ENCODE measurements at places on chromosomes 1 and 21.

DNA sequence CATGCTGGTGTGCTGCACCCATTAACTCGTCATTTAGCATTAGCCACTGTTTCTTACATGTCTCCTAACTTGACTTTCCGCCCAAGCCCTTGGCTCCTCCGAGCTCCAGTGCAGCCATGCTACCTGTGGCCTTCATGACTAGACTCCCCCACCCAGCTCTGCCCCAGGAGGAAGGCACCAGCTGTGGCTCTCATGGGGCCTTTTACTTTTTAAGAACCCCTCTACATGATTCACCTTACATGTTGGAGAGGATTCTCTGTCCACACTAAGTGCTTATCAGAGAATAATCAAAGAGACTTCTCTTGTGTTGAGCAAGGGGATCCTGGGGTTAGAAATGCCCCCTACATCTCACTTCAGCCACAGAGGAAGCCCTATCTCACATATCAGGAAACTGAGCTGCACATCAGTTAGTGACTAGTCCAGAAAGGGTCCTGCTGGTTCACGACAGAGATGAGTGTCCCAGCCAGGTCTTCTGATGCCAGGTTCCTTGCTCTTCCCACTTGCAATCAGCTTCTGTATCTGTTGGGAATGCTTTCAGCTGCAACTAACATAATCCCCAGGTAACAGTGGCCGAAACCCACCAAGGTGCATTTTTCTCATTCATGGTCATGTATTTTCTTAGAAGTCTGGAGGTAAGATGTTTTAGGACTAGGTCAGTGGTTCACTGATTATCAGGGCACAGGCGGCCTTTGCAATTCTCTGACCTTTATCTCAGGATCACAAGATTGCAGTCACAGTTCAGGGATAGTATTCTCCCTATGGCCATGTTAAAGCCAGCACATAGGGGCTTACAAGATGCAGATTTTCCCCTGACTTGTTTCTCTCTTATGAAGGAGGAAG is 45.9 kb downstream of the KLHDC7A start:
- no peaks in the 10 kb centered on the region for H3K4me1 ChIP-seq
- H3K36me3 ChIP-seq = no peaks in the 10 kb centered on the region
- H3K4me3 ChIP-seq = no peak overlapping the region
- H3K27ac ChIP-seq = no peak overlapping the region
- no peak for DNase-seq
- peaks cover 9% of the 10 kb centered on the region for H3K27me3 ChIP-seq

DNA sequence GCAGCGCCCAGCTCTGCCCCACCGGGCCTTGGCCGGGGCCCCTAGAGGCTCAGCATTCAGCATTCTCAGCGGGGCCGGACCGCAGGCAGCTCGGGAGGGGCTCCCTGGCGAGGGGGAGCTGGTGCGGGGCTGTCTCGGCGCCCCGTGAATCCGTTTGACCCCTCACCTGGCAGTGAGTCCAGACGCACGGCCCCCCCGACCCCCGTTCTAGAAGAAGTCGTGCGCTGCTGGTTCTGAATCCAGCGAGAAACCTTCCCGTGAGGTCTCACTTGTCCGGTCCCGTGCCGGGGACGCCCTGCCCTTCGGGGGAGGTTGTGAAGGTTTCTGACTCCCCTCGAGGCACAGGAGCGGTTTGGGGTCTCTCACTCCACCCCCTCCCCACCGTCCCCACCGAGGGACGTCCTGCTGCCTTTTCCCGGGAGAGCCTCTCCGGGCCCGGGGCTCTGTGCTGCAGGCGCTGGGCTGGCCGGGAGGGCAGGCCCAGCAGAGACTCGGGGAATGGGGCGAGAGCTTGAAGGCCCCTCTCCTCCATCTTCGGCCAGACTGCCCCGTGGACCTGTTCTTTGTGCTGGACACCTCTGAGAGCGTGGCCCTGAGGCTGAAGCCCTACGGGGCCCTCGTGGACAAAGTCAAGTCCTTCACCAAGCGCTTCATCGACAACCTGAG is 655 bp downstream of the COL6A1 start:
- H3K36me3 ChIP-seq = no peaks in the 10 kb centered on the region
- no peak overlapping the region for H3K4me3 ChIP-seq
- H3K27ac ChIP-seq = no peak overlapping the region
- no peak for DNase-seq

DNA sequence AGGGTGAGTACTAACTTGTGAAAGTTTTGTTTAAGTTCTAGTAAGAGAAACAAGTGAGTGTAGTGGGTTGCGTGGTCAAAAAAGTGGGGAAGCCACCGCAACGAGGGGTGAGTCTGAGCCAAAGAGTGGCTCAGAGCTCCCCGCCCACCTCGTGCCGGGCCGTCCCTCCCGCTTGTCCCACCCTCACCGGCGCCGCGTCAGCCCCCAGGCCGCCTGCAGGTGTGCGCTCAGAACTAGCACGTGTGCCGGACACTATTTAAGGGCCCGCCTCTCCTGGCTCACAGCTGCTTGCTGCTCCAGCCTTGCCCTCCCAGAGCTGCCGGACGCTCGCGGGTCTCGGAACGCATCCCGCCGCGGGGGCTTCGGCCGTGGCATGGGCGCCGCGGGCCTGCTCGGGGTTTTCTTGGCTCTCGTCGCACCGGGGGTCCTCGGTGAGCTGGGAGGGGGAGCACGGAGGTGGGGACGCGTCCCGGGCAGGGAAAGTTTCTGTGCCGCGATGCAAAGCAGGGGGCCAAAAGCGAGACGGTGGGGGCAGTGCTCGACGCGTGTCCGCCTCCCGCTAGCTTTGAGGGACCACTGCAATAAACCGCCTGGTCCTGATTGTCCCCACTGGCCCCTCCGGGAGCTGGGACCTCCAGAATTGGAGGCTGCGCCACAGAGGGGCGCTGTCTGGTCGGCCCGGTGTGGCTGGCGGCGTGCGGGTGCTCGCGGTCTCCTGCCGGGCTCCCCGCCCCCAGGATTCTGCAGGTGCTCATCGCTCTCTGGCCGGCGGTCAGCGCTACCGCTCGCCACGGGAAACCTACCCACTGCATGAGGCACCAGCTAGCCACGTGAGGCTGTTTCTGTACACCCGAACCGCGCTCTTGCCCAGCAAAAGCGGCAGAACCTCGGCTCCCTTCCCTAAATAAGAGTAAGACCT is at the start of gene CR2:
Gene CR2, plus strand, starts transcription at position 283 of the 919 bp plus-strand sequence. Its CDS starts 91 bp downstream, at position 374.
- H3K4me1 ChIP-seq = peaks cover 17% of the 10 kb centered on the region

- no peak overlapping the region for H3K4me3 ChIP-seq
- no peak overlapping the region for H3K27ac ChIP-seq
- peaks cover 22% of the 10 kb centered on the region for H3K36me3 ChIP-seq
- H3K4me1 ChIP-seq = peaks cover 48% of the 10 kb centered on the region
- DNase-seq = peak; percentile 36
These were observed 4.9 kb downstream of the RGS1 start for GRCh38 chr1:192580351-192580962.

GRCh38 chr1:5769760-5770159 is 222.5 kb downstream of the NPHP4 start:
- H3K4me1 ChIP-seq = peaks cover 2% of the 10 kb centered on the region
- H3K27ac ChIP-seq = no peak overlapping the region
- no peaks in the 10 kb centered on the region for H3K36me3 ChIP-seq
- DNase-seq = no peak

GRCh38 chr21:42225571-42226155 is 6.7 kb downstream of the ABCG1 start:
- H3K4me1 ChIP-seq = peaks cover 52% of the 10 kb centered on the region
- no peak for DNase-seq
- no peak overlapping the region for H3K4me3 ChIP-seq
- H3K27me3 ChIP-seq = no peaks in the 10 kb centered on the region

- no peak for DNase-seq
- H3K4me3 ChIP-seq = no peak overlapping the region
These were observed 31.6 kb upstream of the ETS2 start for GRCh38 chr21:38774152-38774551.

GRCh38 chr1:221845650-221846371 is 103.9 kb upstream of the DUSP10 start:
- H3K36me3 ChIP-seq = no peaks in the 10 kb centered on the region
- H3K4me3 ChIP-seq = no peak overlapping the region
- peaks cover 13% of the 10 kb centered on the region for H3K4me1 ChIP-seq

DNA sequence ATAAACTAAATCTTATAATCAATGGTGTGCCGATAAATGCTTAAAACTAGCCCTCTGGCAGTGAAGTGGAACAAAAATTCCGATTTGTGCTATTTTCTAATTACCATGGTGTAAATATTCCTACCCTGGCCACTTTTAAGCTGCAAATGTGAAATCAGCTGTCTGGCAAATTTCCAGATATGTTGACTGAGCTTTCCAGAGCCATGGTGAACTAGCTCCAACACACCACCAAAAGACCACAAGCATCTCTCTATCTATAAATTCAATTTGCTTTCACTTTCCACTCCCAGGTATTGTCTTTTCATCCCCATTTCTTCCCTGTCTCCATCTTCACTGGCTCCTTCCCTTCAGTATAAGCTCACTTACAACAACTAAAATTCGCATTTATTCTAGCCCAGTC is 152.3 kb upstream of the RGS18 start:
- no peak for DNase-seq
- no peaks in the 10 kb centered on the region for H3K36me3 ChIP-seq
- no peaks in the 10 kb centered on the region for H3K27me3 ChIP-seq
- H3K4me3 ChIP-seq = no peak overlapping the region

DNA sequence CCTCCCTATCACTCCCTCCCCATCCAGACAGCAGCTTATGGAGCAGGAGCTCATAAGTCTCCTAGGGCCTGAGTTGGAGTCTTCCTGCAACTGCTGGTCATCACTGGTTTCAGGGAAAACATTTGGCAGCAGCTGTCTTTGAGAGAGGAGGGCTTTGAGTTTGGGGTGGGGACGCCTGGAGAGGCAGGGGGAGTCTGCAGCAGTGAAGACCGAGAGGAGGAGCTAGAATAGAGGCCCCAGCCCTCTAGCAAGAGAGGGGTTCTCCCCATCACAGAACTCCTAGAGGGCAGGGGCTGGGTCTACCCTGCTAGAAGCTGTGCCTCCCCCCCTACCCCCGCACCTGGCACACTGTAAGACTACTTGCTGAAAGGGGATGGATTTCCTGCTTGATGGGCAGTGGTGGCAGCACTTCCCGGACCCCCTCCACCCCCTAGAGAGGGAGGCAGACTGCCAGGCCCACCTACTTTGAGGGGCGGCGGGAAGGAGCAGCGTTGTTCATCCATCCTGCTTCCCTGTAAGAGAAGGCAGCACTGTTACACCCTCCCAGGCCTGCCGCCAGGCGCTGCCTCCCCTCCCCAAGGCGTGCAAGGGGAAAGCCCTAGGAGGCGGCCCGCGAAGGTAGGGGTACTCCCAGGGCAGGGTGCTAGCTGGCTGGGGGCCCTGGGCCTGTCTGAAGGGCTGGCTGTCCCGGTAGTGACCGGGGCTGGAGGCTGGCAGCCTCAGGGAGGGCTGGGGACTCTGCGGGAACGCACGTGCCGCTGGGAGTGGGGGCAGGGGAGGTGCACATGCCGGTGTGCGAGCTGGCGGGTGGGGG is 50.4 kb downstream of the RAP1GAP start:
- no peak overlapping the region for H3K27ac ChIP-seq
- H3K4me3 ChIP-seq = no peak overlapping the region
- H3K27me3 ChIP-seq = peaks cover 18% of the 10 kb centered on the region
- H3K4me1 ChIP-seq = peaks cover 2% of the 10 kb centered on the region

Measured in activated CD8-positive, alpha-beta T cell treated with anti-CD3 and anti-CD28 coated beads, Interleukin-2, amount 10 ng/mL, durations not matched to agents 7 days and 5 days (primary cell).